Heart left ventricle (tissue), 16 donors: ENCODE measurements at places on chromosomes 4 and X.

GRCh38 chr4:55277011-55277410, 69.0 kb upstream of the SRD5A3 start:
- no peak for DNase-seq

DNA sequence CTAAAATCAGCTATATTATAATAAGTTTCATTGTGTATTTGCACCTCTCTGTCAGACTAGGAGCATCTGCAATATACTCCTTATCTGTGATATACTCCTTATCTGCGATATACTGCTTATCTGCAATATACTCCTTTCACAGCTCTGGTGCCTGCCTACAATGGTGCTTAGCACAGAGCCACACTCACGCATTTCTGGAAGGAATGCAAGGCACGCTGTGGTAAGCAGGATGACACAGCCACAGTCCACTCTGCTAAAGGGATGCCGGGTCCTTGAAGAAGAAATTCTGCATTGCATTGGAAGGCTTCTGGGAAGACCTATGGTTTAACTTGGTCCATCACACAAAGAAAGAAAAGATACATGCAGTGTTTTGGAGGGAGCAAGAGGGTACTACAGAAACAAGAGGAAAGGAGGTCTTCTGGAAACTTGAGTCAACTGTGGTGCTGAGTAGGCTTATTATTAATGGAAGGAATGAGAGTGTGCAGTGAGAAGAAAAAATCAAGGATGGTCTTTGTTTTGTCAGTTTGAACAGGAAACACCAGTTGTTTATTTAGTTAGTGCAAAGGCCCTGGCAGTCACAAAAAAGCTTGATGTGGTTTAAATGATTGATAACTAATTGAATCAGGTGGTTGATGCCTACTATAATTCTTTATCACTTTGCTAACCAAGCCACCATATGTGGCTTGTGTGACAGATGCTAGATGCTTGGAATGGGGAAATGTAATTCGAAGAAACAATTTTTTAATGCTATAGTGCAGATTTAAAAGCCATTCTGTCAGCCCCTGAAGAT, 342.3 kb downstream of the GRXCR1 start:
- no peak for DNase-seq

DNA sequence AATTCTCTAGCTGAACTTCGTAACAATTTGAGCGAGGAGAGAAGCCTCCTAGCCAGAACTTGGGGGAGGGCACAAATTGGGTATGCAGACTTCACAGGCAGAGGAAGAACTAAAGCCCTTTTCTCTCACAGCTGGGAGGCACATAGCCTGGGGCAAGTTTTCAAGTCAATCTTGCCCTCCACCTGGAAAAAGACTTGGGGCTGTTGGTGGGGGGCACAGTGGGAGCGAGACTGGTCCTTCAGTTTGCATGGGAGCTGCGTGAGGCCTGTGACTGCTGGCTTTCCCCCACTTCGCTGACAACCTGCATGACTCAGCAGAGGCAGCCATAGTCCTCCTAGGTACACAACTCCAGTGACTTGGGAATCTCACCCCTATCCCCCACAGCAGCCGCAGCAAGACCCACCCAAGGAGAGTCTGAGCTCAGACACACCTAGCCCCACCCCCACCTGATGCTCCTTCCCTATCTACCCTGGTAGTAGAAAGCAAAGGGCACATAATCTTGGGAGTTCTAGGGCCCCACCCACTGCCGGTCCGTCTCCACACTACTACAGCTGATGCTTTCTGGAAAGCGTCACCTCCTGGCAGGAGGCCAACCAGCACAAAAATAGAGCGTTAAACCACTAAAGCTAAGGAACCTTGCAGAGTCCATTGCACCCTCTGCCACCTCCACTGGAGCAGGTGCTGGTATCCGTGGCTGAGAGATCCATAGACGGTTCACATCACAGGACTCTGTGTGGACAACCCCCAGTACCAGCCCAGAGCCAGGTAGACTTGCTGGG, 160.8 kb downstream of the CBLL2 start:
- DNase-seq, result no peak

DNA sequence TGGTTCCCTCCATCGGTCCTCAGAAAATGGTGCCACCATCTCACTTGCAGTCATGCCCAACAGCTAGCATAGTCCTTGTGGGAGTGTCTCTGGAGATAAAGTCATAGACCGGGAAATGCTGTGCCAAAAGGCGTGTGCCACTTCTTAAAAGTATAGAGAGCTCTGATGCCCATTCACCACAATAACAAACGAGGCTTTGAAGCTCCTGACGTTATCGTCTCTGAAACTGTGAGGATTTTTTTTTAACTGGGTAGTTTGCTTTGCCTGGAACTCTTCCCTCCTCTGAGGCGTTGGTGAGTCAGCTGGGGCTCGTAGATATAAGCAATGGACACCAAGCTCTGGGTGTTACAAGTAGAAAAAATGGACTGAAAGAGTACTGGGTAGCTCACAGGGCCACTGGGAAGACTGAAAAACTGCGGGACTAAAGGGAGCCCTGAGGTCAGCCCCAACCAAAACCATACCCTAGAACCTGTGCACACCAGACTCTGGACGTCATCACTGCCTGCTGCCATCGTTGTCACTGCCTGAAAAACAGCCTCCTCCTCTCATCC, 89.4 kb upstream of the TRIM2 start:
- no peak for DNase-seq

DNA sequence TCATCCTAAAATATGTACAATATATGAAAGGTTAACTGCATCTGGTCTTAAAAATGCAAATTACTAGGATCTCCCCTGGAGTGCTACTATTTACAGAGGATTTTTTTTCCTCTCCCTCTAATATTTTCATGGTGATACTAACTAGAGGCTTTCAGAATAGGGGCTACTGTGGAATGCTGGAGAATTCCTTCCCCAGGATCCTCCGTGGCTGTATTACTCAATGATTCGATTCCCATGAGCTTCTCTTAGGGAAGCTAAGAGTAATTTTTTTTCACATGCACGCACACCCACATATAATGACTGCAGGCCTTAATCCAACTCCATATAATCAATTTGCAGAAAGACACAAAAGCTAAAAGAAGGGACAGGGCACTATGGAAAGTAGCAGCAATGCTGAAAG, 184.7 kb downstream of the ARHGAP6 start:
- DNase-seq, result no peak

GRCh38 chr4:115515772-115516171, 402.4 kb upstream of the NDST4 start:
- no peak for DNase-seq

DNA sequence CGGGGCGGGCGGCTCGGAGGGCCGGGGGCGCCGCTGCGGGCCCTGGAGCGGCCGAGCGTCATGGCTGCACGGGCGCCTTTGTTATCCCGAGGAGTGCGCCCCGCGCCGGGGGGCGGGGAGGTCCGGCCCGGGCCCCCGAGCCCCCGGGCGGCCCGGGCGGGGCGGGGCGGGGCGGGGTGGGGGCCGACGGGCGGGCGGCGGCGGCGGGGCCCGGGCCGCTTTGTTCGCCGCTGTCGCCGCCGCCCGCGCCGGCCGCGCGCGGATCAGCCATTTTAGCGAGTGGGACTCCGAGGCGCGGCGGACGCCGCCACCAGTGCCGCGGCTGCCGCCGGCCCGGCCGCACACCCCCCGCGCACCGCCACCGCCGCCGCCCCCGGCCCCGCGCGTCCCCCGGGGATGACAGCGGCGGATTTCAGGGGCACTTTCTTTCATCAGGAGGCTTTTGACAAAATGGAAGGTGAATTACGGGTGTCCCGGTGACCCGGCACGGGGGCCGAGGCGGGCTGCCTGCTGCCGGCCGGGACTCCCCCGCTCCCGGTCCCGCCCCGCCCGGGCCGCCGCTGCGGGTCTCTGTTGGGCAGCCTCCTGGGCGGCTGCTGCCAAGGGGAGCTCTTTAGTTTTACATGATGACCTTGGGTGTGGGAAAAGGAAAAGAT, 1.2 kb downstream of the HMGB3 start:
- DNase-seq, result no peak

GRCh38 chrX:153628129-153628528, 18.9 kb upstream of the DUSP9 start:
- DNase-seq, result no peak

- DNase-seq, result no peak
Measured at GRCh38 chrX:22686138-22686541, 313.6 kb upstream of the DDX53 start.
